ENCODE measurements at places on chromosomes 13 and 19. TPM values are rescaled to one million over a fixed set of nuclear protein-coding genes. Genes with fewer than 3 reads are reported as not detected.

SIGLEC12 gene
- not detected for total RNA-seq

GRCh38 chr13:105763851-105764250, 771.6 kb downstream of the EFNB2 start:
- H3K27ac ChIP-seq, result no peak overlapping the region
- no peaks in the 10 kb centered on the region for H3K4me1 ChIP-seq
- no peaks in the 10 kb centered on the region for H3K36me3 ChIP-seq
- H3K27me3 ChIP-seq, result no peaks in the 10 kb centered on the region
- no peak for DNase-seq

GNG14 gene
- not detected for total RNA-seq

- no peak for DNase-seq
- H3K36me3 ChIP-seq, result no peaks in the 10 kb centered on the region
- no peaks in the 10 kb centered on the region for H3K4me1 ChIP-seq
These were observed 6.8 kb upstream of the RGL3 start for GRCh38 chr19:11425719-11426457.

- H3K4me3 ChIP-seq, result no peak overlapping the region
- H3K27me3 ChIP-seq, result no peaks in the 10 kb centered on the region
- DNase-seq, result no peak
- H3K27ac ChIP-seq, result no peak overlapping the region
These were observed 35.1 kb downstream of the ENOX1 start for GRCh38 chr13:43751624-43752023.

TBXA2R gene
- 0.76 TPM for total RNA-seq

- H3K4me3 ChIP-seq, result no peak overlapping the region
- no peak overlapping the region for H3K27ac ChIP-seq
- DNase-seq, result no peak
- no peaks in the 10 kb centered on the region for H3K36me3 ChIP-seq
- no peaks in the 10 kb centered on the region for H3K4me1 ChIP-seq
- H3K27me3 ChIP-seq, result 0 out of 2 replicates have a peak, but pooled peaks cover 4% of the 10 kb centered on the region
These were observed 294.8 kb downstream of the FOXO1 start for GRCh38 chr13:40371531-40372125.

- H3K27ac ChIP-seq, result no peak overlapping the region
- H3K4me3 ChIP-seq, result peak overlapping the region; percentile 70
- no peaks in the 10 kb centered on the region for H3K36me3 ChIP-seq
- H3K27me3 ChIP-seq, result peaks cover 21% of the 10 kb centered on the region
- no peaks in the 10 kb centered on the region for H3K4me1 ChIP-seq
These were observed 103.9 kb upstream of the DIAPH3 start for GRCh38 chr13:60267498-60268202.

- H3K4me1 ChIP-seq, result peaks cover 18% of the 10 kb centered on the region
- no peaks in the 10 kb centered on the region for H3K36me3 ChIP-seq
- no peak overlapping the region for H3K4me3 ChIP-seq
- no peaks in the 10 kb centered on the region for H3K27me3 ChIP-seq
- no peak for DNase-seq
These were observed 127.9 kb downstream of the DLEU7 start for GRCh38 chr13:50715402-50716146.

HIPK4 gene
- not detected for total RNA-seq

GRCh38 chr13:28346154-28346553, 148.8 kb downstream of the FLT1 start:
- H3K27ac ChIP-seq, result no peak overlapping the region
- peaks cover 18% of the 10 kb centered on the region for H3K4me1 ChIP-seq
- H3K27me3 ChIP-seq, result no peaks in the 10 kb centered on the region
- no peak for DNase-seq
- H3K36me3 ChIP-seq, result no peaks in the 10 kb centered on the region

DNA sequence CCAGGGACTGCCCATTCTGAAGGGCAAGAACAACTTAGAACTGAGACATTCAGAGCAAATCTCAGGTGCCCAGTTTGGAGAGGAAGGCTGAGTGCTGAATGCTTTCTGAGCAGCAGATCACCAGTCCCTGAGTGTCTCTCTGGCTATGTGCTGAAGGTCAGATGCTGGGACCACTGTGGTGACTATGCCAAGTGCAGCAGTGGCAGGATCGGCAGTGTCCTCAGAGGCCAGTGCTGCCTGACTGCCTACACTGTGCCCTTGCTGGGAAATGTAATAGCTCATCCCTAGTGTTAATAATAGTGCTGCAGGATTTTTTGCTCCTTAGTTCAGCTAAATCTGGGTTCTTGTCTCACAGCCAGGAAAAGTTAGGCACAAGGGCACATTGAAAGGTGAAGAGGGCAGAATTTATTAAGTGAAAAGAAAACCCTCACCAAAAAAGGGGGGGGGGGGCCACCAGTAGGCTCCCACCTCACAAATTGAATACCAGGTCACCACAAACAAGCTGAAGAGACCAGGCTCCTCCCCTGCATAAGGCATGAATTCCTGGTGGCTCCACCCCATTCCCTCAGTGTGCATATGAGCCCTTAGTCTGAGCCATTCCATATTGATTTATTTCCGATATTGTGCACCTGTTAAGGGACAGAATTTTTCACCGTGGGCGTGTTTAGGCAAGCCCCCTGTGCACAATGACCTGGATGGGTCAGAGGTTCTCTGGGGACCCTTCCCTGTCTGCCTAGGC, 18.5 kb downstream of the RFXAP start:
- no peaks in the 10 kb centered on the region for H3K4me1 ChIP-seq
- no peaks in the 10 kb centered on the region for H3K27me3 ChIP-seq

GRCh38 chr19:33960566-33960965, 163.9 kb downstream of the KCTD15 start:
- no peaks in the 10 kb centered on the region for H3K27me3 ChIP-seq
- H3K4me3 ChIP-seq, result no peak overlapping the region
- no peak for DNase-seq
- no peaks in the 10 kb centered on the region for H3K4me1 ChIP-seq

GRCh38 chr19:56315077-56315828, 614 bp upstream of the ZSCAN5A start:
- peak overlapping the region; percentile 96 for H3K4me3 ChIP-seq
- H3K36me3 ChIP-seq, result 0 out of 2 replicates have a peak, but pooled peaks cover 4% of the 10 kb centered on the region
- H3K27me3 ChIP-seq, result no peaks in the 10 kb centered on the region

PRR20E gene
- not detected for total RNA-seq

SNRNP70 gene
- 184 TPM for total RNA-seq

- H3K4me3 ChIP-seq, result no peak overlapping the region
- H3K36me3 ChIP-seq, result no peaks in the 10 kb centered on the region
- no peaks in the 10 kb centered on the region for H3K4me1 ChIP-seq
- H3K27me3 ChIP-seq, result 0 out of 2 replicates have a peak, but pooled peaks cover 14% of the 10 kb centered on the region
These were observed 6.5 kb downstream of the ATP4A start for GRCh38 chr19:35556846-35557538.

PNMA8C gene
- not detected for total RNA-seq

ZNF93 gene
- total RNA-seq, result 7.0 TPM

ZNF547 gene
- 1.4 TPM for total RNA-seq

DNA sequence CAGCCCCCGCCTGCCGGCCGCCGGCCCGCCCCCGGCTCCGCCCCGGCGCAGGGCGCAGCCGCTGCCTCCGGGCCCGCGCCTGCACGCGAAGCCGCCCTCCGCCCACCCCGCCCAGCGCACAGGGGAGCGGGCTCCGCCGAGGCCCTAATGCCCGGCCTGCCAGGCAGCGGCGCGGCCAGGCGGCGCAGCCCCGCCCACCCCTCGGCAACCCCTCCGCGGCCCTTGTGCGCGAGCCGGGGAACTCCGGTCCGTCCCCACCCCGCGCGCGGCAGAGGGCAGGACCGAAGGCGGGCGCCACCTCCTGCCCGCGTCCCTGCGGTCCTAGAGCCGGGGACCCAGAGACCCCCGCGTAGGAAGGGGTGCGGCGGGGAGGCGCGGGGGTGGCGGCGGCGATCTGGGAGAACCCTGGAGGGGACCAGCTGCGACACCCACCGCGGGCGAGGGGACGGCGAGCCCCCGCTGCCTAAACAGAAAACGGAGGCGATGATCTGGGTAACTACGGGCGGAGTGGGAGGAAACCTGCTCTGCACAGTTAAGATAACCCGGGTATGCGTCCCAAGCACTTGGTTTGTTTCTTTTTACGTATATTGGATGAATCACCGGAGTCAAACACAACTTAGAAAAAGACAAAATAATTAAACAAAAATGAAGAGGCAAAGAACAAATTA, 350 bp upstream of the USP12 start:
- no peaks in the 10 kb centered on the region for H3K27me3 ChIP-seq
- H3K27ac ChIP-seq, result peak overlapping the region; percentile 88
- peak overlapping the region; percentile 92 for H3K4me3 ChIP-seq
- H3K4me1 ChIP-seq, result peaks cover 29% of the 10 kb centered on the region
- peak; percentile 96 for DNase-seq

DNA sequence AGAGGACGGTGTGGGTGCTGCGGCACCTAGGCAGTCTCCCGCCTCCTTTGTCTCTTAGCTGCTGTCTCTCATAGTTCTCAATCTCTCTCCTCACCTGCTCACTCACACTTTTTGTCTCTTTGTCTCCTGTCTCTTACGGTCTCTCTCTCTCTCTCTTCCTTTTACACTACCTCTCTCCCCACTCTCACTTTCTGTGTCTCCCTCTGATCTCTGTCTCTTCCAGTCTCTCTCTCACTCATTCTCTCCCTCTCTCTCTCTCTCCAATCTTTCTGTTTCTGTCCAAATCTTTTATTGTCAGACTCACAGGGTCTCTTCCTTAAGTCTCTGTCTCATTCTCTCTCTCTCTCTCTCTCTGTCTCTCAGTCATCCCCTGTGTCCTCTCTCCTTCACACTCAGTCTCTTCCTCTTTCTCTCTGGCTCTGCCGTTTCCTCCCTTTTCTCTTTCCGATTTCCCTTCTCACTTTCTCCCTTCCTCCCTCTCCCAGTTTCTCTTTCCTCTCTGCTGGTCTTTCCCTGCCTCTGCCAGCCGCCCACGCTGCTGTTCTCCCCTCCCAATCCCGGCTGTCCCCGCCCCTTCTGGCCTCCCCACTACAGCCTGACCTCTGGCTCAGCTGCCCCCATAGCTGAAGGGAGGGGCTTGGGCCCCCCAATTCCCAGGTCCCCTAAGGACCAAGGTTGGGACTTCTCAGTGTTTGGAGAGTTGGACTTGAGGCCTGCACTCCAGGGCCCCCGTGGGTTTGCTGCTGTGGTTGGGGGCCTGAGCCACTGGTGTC, at the start of gene PLEKHA4:
PLEKHA4 (minus strand) TSS at position 504 of the 773 bp plus-strand sequence. CDS start 997 bp downstream, outside the sequence.
- peak within 1 kb of the TSS; percentile 68 for H3K27ac ChIP-seq
- H3K36me3 ChIP-seq, result peaks cover 3% of the 10 kb centered on the region
- H3K4me3 ChIP-seq, result peak within 1 kb of the TSS; percentile 69
- H3K27me3 ChIP-seq, result no peaks in the 10 kb centered on the region

DNA sequence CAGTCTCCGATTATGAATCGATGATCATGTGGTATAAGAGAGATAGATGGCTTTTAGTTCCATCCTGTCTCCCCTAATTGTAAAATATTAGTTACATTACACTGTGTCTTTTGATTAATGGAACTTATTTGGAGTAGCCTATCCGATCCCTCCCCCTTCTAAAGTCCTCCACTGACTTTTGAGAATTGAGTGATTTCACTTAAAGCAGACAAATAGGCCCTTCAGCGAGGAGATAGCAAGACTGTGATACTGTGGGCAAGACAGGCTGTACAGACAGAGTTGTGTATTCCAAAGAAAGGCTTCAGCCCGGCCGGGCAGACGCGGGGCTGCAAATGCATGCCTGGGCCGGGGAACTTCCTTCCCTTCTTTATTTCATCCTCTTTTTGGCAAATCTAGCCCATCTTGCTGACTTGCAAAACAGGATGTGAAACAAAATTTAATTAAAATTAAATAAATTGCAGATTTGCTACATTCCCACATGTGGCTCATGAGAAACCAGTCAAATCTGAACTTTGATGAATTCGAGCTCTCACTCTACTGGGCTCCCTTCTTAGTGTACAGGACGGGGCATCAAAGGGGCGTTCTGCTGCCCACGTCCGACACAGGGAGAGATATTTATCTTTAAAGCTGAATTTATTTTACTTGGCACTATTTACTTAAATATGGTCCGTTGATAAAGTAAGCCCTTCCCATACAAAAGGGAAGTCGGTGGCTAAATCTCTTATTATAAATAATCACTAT, 314.8 kb downstream of the ZNF536 start:
- no peak overlapping the region for H3K4me3 ChIP-seq
- no peaks in the 10 kb centered on the region for H3K36me3 ChIP-seq
- H3K4me1 ChIP-seq, result no peaks in the 10 kb centered on the region
- H3K27me3 ChIP-seq, result peaks cover 38% of the 10 kb centered on the region

ZNF530 gene
- total RNA-seq, result 3.7 TPM

DNA sequence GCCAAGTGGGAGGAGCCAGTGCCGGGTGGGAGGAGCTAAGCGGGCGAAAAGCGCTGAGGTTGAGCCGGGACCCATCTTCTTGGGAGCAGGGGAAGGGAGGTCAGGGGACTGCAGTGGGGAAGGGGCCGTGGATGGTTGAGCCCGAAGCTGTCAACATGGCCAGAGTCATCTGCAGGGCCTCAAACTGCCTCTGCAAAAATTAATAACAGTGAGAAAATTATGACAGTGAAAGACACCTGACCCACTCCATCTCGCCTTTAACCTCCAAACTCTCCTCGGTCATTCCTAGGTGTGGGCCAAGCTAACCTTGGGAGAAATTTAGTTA, 30.1 kb downstream of the ZNF557 start:
- H3K27ac ChIP-seq, result peak overlapping the region; percentile 76
- no peaks in the 10 kb centered on the region for H3K4me1 ChIP-seq
- H3K27me3 ChIP-seq, result no peaks in the 10 kb centered on the region

PPP1R13L gene
- 3.9 TPM for total RNA-seq

- peaks cover 42% of the 10 kb centered on the region for H3K4me1 ChIP-seq
- peak overlapping the region; percentile 52 for H3K27ac ChIP-seq
- peak; percentile 61 for DNase-seq
- H3K4me3 ChIP-seq, result peak overlapping the region; percentile 68
These were observed 513.0 kb downstream of the IRS2 start for GRCh38 chr13:109273326-109273751.

GRCh38 chr13:94454334-94454733, 25.1 kb downstream of the DCT start:
- H3K36me3 ChIP-seq, result no peaks in the 10 kb centered on the region
- peaks cover 9% of the 10 kb centered on the region for H3K27me3 ChIP-seq
- H3K27ac ChIP-seq, result no peak overlapping the region

GRCh38 chr13:78576261-78576660, 27.1 kb downstream of the POU4F1 start:
- H3K27ac ChIP-seq, result no peak overlapping the region
- H3K4me1 ChIP-seq, result no peaks in the 10 kb centered on the region
- no peak overlapping the region for H3K4me3 ChIP-seq
- no peaks in the 10 kb centered on the region for H3K27me3 ChIP-seq

PLVAP gene
- total RNA-seq, result not detected

- DNase-seq, result peak; percentile 14
- H3K27ac ChIP-seq, result peak overlapping the region; percentile 53
These were observed 39.3 kb upstream of the KCTD4 start for GRCh38 chr13:45240143-45240542.

- no peak overlapping the region for H3K4me3 ChIP-seq
- no peaks in the 10 kb centered on the region for H3K27me3 ChIP-seq
- H3K36me3 ChIP-seq, result no peaks in the 10 kb centered on the region
- DNase-seq, result no peak
- H3K27ac ChIP-seq, result no peak overlapping the region
These were observed 2.0 kb upstream of the A1BG start for GRCh38 chr19:58355215-58355796.

GRCh38 chr19:571566-571974, 826 bp upstream of the BSG start:
- peak overlapping the region; percentile 94 for H3K4me3 ChIP-seq
- peak; percentile 61 for DNase-seq
- H3K27me3 ChIP-seq, result no peaks in the 10 kb centered on the region
- peaks cover 27% of the 10 kb centered on the region for H3K4me1 ChIP-seq
- no peaks in the 10 kb centered on the region for H3K36me3 ChIP-seq

RELB gene
- 12.5 TPM for total RNA-seq
